Placental pericyte (primary cell): ENCODE measurements at places on chromosomes 6 and 20. TPM values are rescaled to one million over a fixed set of nuclear protein-coding genes. Genes with fewer than 3 reads are reported as not detected.

Gene LHFPL5
- total RNA-seq: not detected in 2 replicates

Gene DEFB118
- not detected in 2 replicates for total RNA-seq

Gene IP6K3
- 0.29 and 2.6 TPM in 2 replicates for total RNA-seq

Gene RSPO3
- total RNA-seq: 0.57 and 0.66 TPM in 2 replicates

Gene PAK5
- not detected in 2 replicates for total RNA-seq

Gene TMEM170B
- total RNA-seq: 1.1 and 3.1 TPM in 2 replicates

Gene BCAS1
- total RNA-seq: under 0.01 TPM in 1 of 2 replicates, not detected in the other

Gene PNLDC1
- not detected in 2 replicates for total RNA-seq
